Midbrain (tissue), 1 donor: ENCODE measurements at places on chromosomes 6 and 20.

DNA sequence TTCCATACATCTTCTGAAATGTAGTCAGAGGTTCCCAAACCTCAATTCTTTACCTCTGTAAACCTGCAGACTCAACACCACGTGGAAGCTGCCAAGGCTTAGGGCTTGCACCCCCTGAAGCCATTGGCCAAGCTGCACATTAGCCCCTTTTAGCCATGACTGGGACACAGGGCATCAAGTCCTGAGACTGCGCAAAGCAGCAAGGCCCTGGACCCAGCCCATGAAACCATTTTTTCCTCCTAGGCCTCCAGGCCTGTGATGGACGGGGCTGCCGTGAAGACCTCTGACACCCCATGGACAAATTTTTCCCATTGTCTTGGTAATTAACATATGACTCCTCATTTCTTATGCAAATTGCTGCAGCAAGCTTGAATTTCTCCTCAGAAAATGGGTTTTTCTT is 727.8 kb downstream of the C6orf118 start:
- DNase-seq, result no peak

DNA sequence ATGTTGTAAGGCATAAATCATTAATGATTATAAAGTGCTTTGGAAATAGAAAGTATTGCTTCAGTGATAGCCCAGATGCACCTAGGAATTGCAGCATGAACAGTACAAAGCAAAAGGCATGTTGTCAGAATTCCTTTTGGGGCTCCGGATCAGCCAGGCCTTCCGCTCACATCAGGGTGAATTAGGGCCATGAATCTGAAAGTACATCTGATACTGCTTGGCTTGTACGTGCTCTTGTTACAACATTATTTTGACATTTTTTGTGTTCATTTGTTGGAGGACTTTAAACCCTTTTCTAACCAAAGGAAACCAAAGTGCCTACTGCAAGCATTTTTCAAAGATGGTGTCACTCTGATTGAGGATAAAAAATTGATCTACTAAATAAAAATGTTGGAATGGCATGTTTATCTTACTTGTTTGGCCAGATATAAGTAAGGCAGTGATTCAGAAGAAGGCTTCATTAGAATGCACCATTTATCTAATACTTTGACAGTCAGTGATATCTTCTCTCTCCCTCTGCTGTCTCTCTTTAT is 1005.6 kb upstream of the FLRT3 start:
- DNase-seq, result no peak

DNA sequence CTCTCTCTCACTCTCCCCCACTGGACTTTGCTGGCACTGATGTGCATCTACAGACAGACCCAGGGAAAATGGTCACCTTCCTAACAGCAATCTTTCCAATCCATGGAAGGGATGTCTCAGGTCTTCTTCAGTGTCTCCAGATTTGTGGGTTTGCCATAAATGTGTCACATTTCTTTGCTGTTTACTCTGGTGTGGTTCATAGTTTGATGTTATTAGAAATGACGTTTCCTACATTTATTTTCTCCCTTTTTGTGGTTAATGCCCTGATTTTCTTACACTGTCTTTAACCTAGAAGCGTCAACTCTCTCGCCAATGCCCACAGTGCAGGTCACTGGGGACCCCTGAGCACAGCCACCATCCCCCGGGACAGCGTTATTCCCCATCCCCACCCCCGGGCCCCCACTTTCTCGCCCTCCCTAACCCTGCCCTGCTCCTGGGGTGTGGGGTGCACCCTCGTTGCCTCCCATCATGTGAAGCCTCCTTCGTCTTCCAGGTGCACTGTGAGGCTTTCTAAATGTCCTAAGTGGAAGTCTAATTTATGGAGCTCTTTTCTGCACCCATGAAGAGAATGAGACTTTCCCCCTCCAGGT is 86.5 kb downstream of the YTHDF1 start:
- DNase-seq, result no peak

GRCh38 chr20:39338469-39339376 is 376.6 kb downstream of the DHX35 start:
- DNase-seq, result peak; percentile 13

GRCh38 chr6:108102965-108103364 is 28.4 kb upstream of the OSTM1 start:
- DNase-seq, result no peak

- DNase-seq, result peak; percentile 87
Measured at GRCh38 chr6:167906899-167907298, 80.2 kb downstream of the AFDN start.

GRCh38 chr20:50852085-50852484 is 57.2 kb downstream of the BCAS4 start:
- no peak for DNase-seq

DNA sequence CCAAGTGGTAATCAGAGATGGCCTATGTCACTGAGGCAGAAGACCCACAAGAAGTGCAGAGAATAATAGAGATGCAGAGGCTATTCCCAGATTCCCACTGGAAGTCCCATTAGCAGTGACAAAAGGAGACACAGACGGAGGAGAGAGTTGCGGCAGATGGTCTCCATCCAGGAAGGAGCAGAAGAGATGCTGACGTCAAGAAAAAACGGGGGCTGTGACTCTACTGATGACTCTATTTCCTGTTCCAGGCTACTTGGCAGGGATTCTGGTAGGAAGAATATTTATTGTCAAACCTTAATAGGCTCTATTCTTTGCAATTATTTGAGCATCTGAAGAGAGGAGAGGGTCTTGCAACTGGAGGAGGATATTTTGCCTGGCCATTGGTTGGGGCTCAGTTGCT is 246.0 kb upstream of the ECI2 start:
- DNase-seq, result no peak

DNA sequence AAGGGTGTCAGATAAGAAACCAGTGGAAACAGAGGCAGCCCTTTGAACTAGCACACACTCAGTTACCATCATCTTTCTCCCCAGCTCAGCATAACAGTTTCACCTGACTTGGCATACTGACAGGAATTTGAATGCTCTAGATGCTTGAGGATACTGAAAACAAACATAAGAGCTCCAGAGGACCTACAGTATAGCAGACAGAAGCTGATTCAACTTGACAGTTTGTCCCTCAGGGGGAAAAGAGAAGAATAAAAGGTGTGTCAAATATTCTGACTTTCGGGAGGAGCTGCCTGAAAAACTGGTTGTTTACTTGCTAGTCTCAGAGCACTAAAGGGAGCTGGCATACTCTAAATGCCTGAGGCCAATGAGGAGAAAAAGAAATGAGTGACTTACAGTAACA is 35.1 kb downstream of the EYS start:
- DNase-seq, result no peak

GRCh38 chr6:82602776-82603175 is 239.2 kb downstream of the TPBG start:
- no peak for DNase-seq

GRCh38 chr6:1124885-1125284 is 187.0 kb upstream of the FOXQ1 start:
- no peak for DNase-seq

DNA sequence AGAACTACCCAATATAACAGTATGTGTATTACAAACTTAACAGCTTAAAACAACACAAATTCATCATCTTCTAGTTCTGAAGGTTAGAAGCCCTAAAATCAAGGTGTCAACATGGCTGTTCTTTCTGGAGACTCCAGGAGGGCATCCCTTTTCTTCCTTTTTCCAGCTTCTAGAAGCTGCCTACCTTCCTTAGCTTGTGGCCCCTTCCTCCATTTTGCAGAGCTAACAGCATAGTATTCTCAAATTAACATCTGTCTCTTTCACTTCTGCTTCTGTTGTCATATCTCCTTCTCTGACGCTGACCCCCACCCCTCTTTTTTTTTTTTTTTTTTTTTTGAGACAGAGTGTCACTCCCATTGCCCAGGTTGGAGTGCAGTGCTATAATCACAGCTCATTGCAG is 52.8 kb upstream of the AKIRIN2 start:
- DNase-seq, result no peak

GRCh38 chr6:147054158-147054557 is 150.1 kb upstream of the STXBP5 start:
- DNase-seq, result no peak

GRCh38 chr20:50691573-50692551 is 520 bp upstream of the RIPOR3 start:
- no peak for DNase-seq

DNA sequence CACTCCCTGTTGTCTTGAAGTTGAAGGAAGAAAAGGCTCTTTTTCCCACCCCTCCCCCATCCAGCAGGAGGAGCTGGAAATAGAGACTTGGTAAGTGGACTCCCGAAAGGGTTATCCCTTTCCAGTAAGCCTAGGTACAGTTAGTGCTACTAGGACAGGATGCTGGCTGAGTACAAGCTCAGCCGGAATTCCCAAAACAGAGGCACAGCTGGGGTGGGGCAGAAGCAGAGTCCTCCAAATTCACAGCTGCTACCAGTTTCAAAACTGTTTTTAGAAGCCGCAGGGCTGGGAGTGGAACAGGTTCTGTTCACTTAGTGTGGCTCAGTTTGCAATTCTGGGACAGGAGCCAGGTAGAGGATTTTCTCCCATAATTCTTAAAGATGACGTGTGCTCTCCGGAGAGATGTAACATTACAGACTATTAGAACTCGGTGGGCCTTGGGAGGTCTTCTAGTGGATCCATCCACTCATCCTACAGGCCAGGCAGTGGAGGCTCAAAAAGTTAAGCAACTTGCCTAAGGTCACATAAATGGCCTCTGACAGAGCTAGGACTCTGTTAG is 19.0 kb upstream of the UTRN start:
- DNase-seq, result no peak

DNA sequence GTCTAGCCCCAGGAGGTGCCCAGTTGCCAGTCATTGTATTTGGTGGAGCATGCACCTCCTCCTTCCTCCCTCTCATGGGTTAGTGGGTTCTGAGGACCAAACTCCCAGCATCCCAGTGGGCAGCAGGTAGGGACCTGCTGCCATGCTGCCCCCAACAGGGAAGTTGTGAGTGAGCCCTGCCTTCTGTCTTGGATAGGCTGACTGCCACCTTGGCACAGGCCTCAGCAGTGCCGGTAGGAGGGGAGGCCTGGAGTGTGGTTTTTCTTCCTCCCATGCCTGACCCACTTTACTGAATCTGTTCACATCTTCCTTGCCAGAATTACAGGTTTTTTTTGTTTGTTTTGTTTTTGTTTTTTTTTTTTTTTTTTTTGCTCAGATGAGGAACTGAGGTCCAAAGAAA is 24.5 kb downstream of the PLCG1 start:
- peak; percentile 22 for DNase-seq
